AG08395 (cell line): ENCODE measurements at places on chromosomes 13 and 19.

DNA sequence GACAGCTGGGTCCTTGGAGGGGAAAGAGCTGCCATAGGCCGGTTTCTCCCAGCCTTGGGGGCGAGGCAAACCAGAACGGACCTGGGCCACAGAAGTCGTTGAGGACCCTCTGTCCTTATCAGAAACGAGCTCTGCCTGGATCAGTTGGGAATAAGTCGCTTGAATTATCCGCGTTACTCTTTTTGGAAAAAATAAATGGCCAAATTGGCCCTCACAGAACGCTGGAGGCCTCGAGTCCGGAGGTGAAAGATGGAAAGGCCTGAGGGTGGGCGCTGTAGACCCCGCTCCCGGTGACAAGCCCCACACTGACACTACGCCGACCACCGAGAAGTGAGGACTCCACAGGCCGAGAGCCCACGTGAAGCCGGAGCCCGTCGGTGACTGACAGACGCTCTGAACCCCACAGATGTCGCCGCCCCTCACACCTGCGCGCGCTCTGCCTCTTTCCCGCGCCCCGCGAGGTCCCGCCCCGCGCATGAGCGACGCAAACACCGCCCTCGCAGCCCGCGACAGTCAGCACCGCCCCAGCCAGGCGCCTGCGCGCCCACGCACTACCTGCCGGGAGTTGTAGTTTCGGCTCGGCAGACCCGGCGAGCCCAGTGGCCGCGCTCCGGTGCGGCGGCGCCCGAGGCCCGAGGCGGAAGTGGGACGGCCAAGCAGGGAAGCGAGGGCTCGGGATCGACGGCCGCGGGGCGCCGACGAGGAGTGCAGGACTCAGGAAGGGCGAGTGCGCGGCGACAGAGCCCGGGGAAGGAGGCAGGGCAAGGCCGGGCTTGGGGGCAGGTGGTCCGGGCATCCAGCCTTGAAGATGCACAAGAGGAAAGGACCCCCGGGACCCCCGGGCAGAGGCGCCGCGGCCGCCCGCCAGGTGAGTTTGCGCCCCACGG, at the start of the genes BRME1 and CC2D1A:
BRME1 (minus strand) TSS at position 484 of the 887 bp plus-strand sequence. CDS start 1,225 bp downstream, outside the sequence.
CC2D1A (plus strand) TSS at position 568 of the 887 bp plus-strand sequence; CDS start at position 809, 241 bp downstream.
- peak; percentile 99 for DNase-seq

DNA sequence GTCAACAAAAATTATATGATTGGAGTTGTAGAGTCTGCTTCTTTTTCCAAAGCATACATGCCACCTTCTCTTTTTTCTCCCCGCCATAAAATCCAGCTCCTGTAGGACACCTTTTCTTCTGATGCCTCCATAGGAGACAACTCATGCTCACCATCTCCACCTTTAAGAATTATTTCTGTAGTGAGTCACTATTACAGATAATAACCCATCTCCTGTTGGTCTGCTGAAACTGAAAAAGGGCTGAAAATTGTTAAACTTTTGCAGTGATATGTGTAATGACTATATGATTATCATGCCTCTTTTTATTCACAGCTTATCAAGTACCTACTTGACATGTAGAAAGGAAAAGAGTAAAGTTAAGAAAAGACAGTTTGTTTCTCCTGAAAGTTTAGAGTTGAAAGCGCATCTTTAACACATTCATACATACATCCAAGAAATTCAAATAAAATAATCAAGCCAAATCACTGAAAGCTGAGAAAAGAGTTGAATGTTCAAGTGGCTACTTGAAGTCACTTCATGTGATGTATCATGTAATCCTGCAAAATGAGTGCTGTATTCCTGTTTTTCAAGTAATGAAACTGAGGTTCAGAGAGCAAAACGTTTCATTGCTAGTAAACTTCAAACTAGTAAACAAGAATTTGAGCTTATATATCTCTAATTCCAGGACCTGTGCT, 35.5 kb upstream of the LPAR6 start:
- DNase-seq = no peak

DNA sequence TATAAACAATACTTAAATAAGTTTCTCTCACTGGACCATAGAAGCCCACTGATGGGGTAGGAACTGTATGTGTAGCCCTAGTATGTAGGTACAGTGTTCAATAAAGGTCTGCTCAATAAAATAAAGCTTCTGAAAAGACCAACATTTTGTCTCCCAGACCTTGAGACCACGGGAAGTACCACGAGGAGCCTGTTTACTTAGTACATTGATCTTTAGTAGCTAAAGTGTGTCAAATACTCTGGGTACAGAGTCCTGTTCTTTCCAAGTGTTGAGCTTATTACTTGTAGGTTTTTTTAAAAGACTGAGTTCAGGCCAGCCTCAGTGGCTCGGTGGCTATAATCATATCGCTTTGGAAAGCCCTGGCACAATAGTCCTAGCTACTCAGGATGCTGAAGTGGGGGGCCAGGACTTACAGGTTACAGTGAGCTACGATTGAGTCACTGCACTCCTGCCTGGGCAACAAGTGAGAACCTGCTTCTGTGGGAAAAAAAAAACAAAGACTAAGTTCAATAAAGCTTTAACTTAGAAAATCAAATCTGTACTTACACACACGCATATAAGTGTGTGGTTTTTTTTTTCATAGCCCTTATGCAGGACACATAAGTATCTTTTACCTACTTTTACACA, 3.4 kb downstream of the MTRF1 start:
- no peak for DNase-seq

DNA sequence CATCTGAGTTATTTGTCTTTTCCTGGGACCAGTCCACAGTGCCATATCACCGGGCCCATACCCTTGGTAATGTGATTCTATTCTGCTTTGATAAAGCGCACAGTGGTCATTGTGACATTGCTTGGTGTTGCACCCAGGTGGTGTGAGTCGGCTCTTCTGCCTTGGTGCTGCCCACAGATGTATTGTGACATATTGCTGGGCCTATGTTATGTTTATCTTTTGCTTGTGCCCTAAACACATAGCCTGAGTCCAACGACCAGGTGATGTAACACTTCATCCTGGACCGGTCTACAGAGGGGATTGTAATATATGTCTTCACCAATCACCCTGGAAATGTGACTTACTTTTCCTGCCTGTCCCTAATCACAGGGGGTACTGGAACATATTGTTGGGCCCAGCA, 23.7 kb upstream of the ZNF254 start:
- DNase-seq = no peak

DNA sequence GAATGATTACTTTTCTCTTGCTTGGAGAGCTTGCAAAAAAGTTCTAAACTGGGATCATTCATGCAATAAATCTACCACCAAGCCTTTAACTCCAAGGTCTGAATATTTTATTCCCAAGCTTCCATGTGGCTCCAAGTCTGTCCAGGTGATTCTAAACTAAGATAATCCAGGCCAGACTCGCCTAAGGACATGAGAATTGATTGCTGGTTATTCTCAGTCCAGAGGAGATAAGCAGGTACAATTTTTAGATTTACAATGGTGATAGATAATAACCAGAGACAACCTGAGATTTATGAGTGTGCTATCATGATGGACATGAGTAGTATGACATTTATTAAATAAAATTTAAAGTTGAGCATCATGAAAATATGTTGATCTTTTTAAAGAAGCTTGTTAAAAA, 156.5 kb upstream of the SPRY2 start:
- DNase-seq = no peak

DNA sequence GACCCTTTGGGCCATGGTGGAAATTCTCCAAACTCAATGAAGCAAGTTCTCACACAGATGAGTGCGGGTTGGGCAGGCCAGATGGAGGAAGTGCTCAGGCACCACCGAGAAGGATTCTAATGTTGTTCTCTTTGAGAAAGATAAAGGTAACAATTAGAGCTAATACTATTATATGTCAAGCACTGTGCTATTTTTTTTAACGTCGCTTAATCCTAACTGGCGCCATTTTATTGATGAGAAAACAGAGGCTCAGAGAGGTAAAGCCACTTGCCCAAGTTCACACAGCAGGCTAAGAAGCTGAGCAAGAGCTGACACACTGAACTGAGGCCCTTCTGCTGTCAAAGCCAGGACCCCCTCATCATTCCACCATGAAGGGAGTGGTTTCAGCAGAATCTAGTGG, 1.0 kb downstream of the FBL start:
- DNase-seq = no peak

DNA sequence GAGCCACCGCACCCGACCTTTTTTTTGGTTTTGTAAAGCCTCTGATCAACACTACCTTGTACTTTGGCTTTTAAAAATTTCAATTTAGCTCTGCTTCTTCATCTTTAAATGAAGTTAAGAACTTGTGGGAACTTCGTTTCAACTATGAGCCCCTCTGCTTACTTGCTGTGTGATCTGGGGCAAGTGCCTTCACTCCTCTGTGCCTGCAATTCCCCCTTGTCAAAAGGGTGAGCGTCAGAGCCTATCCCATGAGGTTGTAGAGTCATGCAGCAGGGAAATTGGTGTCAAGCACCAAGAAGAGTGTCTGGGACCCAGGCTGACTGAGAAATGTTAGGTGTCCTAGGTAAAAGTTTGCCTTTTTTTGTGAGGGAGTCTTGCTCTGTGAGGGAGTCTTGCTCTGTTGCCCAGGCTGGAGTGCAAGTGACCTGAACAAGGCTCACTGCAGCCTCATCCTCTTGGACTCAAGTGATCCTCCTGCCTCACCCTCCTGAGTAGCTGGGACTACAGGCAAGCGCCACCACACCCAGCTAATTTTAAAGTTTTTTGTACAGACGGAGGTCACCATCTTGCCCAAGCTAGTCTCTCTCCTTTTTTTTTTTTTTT, 5.7 kb downstream of the VASP start:
- no peak for DNase-seq

- no peak for DNase-seq
Observed at GRCh38 chr19:10832939-10833296, 3.1 kb downstream of the TMED1 start.

- no peak for DNase-seq
Observed at GRCh38 chr13:98225036-98225940, 48.2 kb upstream of the RNF113B start.

DNA sequence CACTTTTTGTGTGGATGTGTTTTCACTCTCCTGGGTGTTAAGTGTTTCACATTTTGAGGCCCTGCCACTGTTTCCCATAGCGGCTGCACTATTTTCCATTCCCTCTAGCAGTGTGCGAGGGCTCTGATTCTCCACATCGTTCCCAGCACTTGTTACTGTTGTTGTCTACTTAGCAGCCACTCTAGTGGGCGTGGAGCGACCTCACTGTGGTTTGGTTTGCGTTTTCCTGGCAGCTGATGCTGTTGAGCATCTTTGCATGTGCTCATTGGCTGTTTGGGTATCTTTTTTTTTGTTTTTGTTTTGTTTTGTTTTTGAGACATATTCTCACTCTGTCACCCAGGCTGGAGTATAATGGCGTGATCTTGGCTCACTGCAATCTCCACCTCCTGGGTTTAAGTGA, 14.4 kb downstream of the NAXD start:
- DNase-seq = no peak

GRCh38 chr13:36148446-36148845, 17.3 kb upstream of the DCLK1 start:
- no peak for DNase-seq

- no peak for DNase-seq
Observed at GRCh38 chr19:16285769-16286498, 38.7 kb upstream of the KLF2 start.

GRCh38 chr19:53977991-53978731, 13.3 kb upstream of the CACNG6 start:
- peak; percentile 87 for DNase-seq

DNA sequence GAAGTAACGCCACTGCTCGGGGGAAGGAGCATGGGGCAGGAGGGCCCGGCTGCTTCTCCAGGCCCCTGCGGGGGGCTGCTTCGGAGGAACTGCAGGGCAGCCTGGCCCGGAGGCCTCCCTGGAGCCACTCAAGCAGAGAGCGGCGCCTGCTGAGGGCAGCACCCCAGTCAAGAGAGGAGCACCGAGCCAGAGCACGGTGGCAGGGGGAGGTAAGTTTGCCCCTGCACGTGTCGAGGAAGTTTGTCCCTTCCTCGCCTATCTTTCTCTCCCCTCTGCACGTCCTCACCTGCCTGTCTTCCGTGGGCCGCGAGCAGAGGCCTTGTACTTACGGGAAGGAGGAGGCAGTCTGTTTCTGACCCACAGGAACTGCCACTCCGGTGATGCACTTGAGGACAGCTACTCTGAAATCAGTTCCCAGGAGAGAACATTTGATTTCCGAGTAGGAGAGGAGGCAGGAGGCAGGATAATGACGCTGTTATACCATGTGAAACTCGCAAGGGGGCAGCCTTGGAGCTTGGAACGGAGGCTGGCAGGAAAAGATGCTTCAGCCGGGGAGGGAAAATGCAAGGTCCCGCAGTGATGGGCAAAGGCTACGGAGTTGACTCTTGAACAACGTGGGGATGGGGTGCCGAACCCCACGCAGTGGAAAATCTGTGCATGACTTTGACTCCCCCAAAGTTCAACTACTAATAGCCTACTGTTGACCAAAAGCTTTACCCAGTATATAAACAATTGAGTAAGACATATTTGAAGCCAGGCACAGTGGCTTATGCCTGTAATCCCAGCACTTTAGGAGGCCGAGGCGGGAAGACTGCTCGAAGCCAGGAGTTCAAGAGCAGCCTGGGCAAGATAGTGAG, 5.0 kb downstream of the FFAR1 start:
- DNase-seq = peak; percentile 87

GRCh38 chr13:113759525-113760137, 605 bp downstream of the TMEM255B start:
- DNase-seq = peak; percentile 51

DNA sequence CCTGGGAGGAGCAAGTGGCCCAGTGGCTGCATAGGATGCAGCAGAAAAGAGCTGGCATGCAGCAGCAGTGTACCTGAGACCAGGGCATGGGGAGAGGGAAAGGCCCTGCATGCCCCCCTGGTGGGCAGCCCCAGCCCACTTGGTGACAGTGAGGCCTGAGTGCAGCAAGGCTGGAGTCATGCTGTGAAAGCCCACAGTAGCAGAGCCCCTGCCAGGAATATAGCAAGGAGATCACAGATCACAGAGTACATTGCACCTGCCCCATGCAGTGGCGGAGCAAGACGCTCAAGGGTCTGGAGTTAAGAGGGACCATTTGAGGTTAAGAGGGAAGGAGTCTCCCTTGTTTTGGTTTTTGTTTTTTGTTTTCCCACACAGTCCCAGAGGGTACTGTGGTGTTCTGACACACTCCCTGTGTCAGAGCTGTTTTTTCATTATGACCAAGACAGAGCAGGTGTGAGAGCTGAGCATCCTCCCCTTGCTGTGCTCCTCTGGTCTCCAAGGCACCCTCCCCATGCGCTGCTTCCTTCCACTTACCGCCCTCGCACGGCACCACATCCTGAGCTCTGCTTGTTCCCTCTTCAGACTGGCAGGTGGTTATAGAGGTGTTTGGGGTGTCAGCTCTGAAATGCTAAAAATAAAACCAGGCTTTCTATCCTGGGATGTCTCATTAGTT, 85.0 kb upstream of the UBL3 start:
- no peak for DNase-seq
